ENCODE measurements at places on chromosomes 3 and 15. TPM values are rescaled to one million over a fixed set of nuclear protein-coding genes. Genes with fewer than 3 reads are reported as not detected.

DNA sequence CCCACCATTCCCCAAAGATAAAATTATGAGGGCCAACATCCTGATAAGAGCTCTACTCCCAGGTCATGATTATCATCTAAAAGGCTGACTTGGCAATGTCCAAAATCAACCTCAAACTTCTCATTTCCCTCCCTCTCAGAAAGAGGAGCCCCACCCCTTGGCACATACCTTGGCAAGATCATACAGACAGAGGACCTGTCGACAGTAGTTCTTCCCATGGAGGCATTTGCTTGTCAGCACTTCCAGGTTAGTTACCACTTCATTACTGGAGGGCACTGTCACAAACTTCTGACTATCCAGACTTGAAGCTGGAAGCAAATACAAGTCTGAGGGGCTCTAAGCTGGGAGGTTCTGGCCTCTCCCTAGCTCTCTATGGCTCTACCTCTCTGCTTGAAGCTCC is 37.8 kb downstream of the EIF3J start:
- no peak for DNase-seq

GRCh38 chr3:68997887-68998286 is 15.6 kb downstream of the EOGT start:
- no peak for DNase-seq

DNA sequence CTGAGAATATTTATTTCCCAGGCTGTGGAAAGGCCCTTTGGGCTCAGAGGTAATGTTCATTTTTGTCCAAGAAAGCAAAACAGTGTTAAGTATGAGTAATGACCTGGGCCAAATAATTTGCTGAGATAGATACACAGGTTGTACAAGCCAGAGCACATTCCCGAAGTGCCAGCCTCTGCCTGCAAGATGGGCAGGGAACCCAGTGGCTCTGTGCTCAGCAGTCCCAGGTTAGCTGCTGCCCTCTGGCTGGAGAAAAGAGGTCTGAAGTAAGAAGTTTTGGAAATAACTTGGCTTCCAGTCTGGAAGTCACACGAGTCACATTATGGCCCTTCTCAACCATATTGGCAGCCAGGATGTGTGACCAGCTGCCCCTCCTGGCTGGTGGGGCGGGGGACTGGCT is 20.2 kb downstream of the MYZAP start:
- DNase-seq = peak; percentile 59

CLDN16 gene
- polyA plus RNA-seq = not detected
